A549 treated with dexamethasone at 1 μM for 4 hours (cell line): ENCODE measurements at places on chromosomes 7 and 10. TPM values are rescaled to one million over a fixed set of nuclear protein-coding genes. Genes with fewer than 3 reads are reported as not detected.

Gene NPFFR1
- 0.01 to 0.02 TPM (median 0.01 TPM) in 4 of 5 replicates, not detected in the other for total RNA-seq

Gene ASAH2B
- 3.6 to 5.7 TPM (median 4.6 TPM) in 5 replicates for total RNA-seq

Gene COL28A1
- total RNA-seq = 0.43 to 0.85 TPM (median 0.60 TPM) in 5 replicates

Gene CNPY1
- not detected in 5 replicates for total RNA-seq

Gene PAPSS2
- total RNA-seq = 16.5 to 23.7 TPM (median 20.8 TPM) in 5 replicates

Gene SUPV3L1
- total RNA-seq = 33.5 to 36.9 TPM (median 34.2 TPM) in 5 replicates

Gene VPS26A
- total RNA-seq = 51.2 to 66.6 TPM (median 54.1 TPM) in 5 replicates

Gene CLDN4
- 4.3 to 6.0 TPM (median 4.8 TPM) in 5 replicates for total RNA-seq

Gene MMP21
- total RNA-seq = not detected in 5 replicates

Gene CCDC3
- total RNA-seq = 0.71 to 1.4 TPM (median 1.1 TPM) in 5 replicates

Gene HOXA11
- 0.36 to 0.63 TPM (median 0.56 TPM) in 5 replicates for total RNA-seq

Gene PLAC9
- 0.29 TPM in 1 of 5 replicates, not detected in the others for total RNA-seq

Gene SPDYE6
- not detected in 5 replicates for total RNA-seq

Gene VWA2
- 0.05 to 0.06 TPM (median 0.06 TPM) in 3 of 5 replicates, not detected in the others for total RNA-seq

Gene PAX4
- not detected in 5 replicates for total RNA-seq

Gene RASA4B
- total RNA-seq = 0.70 to 2.3 TPM (median 2.0 TPM) in 5 replicates

Gene GNGT1
- total RNA-seq = not detected in 5 replicates

Gene CDK1
- 72.0 to 90.5 TPM (median 79.8 TPM) in 5 replicates for total RNA-seq

Gene GNG11
- 30.2 to 35.2 TPM (median 32.2 TPM) in 5 replicates for total RNA-seq

Gene SEMA3A
- total RNA-seq = 4.4 to 6.4 TPM (median 5.2 TPM) in 5 replicates

Gene FANK1
- 1.9 to 3.2 TPM (median 2.4 TPM) in 5 replicates for total RNA-seq

Gene NME8
- not detected in 5 replicates for total RNA-seq

Gene ODAD2
- total RNA-seq = 0.05 to 0.07 TPM in 2 of 5 replicates, not detected in the others

Gene ERVW-1
- total RNA-seq = 0.04 TPM in 2 of 5 replicates, not detected in the others

Gene PRRT4
- 0.15 to 0.58 TPM (median 0.26 TPM) in 5 replicates for total RNA-seq

Gene ZNF488
- total RNA-seq = 10.6 to 13.9 TPM (median 13.1 TPM) in 5 replicates

Gene COL26A1
- total RNA-seq = 0.42 to 0.72 TPM (median 0.64 TPM) in 5 replicates

Gene PON1
- 0.64 to 0.88 TPM (median 0.73 TPM) in 5 replicates for total RNA-seq

Gene RNF148
- not detected in 5 replicates for total RNA-seq

Gene KNDC1
- total RNA-seq = 0.60 to 1.5 TPM (median 1.3 TPM) in 5 replicates

Gene RARRES2
- 0.28 TPM in 1 of 5 replicates, not detected in the others for total RNA-seq

Gene NUP205
- total RNA-seq = 44.6 to 53.0 TPM (median 50.2 TPM) in 5 replicates

Gene SNX10
- 3.6 to 5.0 TPM (median 4.1 TPM) in 5 replicates for total RNA-seq

Gene CDHR3
- total RNA-seq = 3.5 to 4.3 TPM (median 3.8 TPM) in 5 replicates

Gene ICA1
- 0.66 to 1.3 TPM (median 0.97 TPM) in 5 replicates for total RNA-seq

Gene RBM33
- total RNA-seq = 17.1 to 35.0 TPM (median 30.0 TPM) in 5 replicates

Gene DOCK4
- total RNA-seq = 5.5 to 10.1 TPM (median 7.4 TPM) in 5 replicates

Gene HOXA9
- total RNA-seq = 0.39 to 0.80 TPM (median 0.52 TPM) in 5 replicates

Gene SFXN3
- 38.1 to 51.4 TPM (median 45.0 TPM) in 5 replicates for total RNA-seq

Gene TSPAN12
- 0.27 to 1.1 TPM (median 0.41 TPM) in 5 replicates for total RNA-seq

Gene NSUN5
- 53.4 to 63.0 TPM (median 61.8 TPM) in 5 replicates for total RNA-seq

Gene TLL2
- 0.05 to 0.09 TPM (median 0.07 TPM) in 5 replicates for total RNA-seq

Gene SOSTDC1
- not detected in 5 replicates for total RNA-seq

Gene BHLHA15
- total RNA-seq = 0.39 to 0.86 TPM (median 0.62 TPM) in 5 replicates

Gene THAP5
- total RNA-seq = 13.9 to 17.7 TPM (median 15.7 TPM) in 5 replicates

Gene FAM20C
- 32.5 to 50.4 TPM (median 47.6 TPM) in 5 replicates for total RNA-seq

Gene FAM25C
- total RNA-seq = 0.57 to 4.1 TPM (median 2.0 TPM) in 4 of 5 replicates, not detected in the other

Gene IL6
- total RNA-seq = 0.40 to 1.6 TPM (median 0.66 TPM) in 5 replicates
